Activated CD8-positive, alpha-beta memory T cell treated with anti-CD3 and anti-CD28 coated beads, Interleukin-2, amount 50 U/mL, for 4 hours (primary cell): ENCODE measurements at places on chromosomes 13 and 19.

DNA sequence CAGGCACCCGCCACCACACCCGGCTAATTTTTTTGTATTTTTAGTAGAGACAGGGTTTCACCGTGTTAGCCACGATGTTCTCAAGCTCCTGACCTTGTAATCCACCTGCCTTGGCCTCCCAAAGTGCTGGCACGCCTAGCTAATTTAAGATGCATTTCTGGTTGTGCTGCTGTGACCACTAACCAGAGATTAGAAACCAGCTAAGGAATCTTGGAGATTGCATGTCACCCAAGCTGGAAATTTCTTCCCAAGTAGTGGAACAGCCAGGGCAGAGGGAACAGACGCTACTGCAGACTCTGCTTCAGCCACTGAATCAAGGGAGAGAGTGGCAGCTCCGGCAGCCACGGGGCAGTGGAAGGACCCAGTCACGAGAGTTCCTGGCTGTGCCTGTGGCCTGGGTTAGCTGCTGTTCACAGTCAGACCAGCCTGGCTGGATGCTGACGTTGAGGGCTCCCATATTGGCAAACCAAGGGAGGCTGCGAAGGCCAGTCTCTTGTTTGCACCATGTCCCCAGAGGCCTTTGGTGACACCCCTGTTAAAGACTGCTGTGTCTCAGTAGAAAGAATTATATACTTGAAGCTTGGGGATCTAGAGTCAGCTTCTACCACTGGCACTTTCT, 7.9 kb downstream of the TPM4 start:
- DNase-seq = no peak

DNA sequence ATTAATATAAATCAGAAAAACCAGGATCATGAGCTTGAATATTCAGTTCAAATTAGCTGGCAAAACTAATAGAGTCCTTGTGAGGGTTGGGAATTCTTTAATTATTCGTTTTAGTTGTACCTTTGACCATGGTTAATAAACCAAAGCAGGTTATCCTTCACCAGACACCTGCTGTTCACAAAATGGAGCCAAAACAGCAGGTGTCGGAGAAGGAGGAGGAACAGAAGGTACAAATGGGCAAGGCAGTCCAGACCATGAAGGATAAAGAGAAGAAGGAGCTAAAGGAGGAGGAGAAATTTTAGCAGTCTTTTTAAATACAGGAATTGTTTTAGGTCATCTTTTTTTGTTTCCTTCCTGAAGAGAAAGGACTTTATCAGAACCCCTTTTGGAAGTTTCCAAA, 106.1 kb downstream of the NHLRC3 start:
- no peak for DNase-seq

DNA sequence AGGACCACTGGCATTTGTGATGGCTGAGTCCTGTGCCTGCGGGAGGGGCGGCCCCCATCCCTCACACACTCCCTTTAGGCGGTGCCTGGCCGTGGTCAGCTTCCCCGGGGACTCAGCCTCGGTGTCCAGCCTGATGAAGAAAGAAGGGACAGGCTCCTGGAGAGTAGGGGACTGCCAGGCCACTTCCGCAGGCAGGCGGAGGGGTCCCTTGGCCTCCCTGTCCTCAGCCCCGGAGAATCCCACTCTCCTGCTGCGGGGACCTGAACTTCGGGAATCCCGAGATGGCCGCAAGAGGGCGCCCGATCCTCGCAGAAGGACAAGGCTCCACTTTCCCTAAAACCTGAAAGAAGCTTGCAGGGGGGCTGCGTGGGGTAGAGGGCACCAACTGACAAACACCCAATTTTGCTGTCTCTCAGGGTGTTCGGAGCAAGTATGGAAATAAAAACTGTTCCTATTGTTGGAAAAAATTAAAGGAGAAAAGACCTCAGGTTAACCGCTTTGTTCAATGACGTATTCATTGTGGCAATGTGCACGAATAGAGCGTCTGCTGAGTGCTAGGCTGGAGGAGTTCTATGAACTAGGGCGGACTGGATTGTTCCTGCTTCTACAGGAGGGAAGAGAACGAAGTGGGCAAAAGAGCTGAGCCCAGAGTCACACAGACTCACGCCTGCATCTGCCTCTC, 297.3 kb downstream of the ZNF536 start:
- peak; percentile 49 for DNase-seq

GRCh38 chr13:51811046-51811445, 7.1 kb upstream of the DHRS12 start:
- no peak for DNase-seq

DNA sequence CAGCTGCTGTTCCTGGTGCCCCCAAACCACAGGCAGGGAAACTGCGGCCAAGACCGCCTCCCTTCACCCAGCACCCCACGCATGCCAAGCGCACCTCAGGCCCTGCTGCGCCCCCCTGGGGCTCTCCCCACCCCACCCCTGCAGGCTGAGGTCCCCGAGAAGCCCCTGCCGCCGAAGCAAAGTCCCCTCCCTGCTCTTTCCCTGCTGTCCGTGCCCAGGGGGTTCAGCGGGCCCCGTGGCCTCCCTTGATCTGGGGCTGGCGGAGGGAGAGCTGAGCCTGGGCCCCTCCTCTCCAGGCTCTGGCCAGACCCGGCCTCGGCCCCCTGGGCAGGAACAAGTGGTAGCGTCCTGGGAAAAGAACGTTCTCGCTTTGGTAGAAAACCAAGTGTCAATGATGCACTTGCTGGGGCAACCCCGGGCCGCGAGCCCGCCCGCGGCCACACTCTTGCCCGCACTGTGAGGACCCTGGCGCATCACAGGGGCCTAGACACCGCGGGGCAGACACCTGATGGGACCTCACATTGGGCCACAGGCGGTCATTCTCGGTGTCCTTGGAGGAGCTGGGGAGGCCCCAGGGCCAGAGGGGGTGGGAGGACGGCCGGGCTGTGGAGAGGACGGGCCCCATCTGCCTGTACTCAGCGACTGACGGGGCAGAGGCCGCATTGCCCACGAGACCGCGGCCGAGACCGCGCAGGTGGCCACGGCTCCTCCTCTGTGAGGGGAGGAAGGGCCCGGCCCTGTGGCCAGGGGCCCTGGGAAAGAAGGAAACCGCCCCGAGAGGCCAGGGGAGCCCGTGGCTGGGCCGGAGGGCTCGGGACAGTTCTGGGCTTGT, 29.0 kb downstream of the GPX4 start:
- DNase-seq = no peak

DNA sequence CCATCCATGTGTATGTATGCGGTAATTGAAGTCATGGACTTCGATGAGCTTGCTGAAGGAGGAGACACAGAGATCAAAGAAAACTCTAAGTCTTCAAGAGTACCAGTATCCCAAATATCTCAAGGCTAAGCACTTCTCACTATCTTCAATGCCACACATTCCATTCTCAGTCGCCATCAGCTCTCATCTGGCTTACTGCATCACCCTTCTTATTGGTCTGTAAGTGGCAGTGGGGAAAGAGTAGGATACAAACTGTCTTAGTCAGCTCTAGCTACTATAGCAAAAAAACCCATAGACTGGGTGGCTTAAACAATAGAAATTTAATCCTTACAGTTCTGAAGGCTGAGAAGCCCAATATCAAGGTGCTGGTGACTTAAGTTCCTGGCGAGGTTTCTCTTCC, 218.7 kb downstream of the POSTN start:
- DNase-seq = no peak

GRCh38 chr19:10815969-10816644, 19.9 kb downstream of the TMED1 start:
- DNase-seq = no peak

DNA sequence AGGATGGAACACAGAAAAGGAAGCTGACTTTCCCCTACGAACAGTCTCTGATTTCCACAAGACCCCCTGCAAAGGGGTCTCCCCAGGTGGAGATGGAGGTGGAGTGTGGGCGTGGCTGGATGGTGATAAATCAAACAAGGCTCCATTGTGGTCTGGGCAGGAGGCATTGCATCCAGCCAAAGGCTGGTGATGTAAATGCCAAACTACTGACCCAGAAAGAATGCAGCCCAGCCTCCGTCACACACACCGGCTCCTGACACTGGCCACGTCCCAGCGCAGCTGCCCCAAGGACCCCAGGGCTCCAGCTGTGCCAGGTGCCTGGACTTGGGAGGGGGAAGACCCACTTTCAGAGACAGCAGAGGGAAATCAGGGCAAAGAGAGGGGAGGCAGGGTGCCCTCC, 6.3 kb downstream of the SLC7A1 start:
- no peak for DNase-seq

GRCh38 chr19:17495639-17496296, 15.7 kb upstream of the PGLS start:
- DNase-seq = no peak

DNA sequence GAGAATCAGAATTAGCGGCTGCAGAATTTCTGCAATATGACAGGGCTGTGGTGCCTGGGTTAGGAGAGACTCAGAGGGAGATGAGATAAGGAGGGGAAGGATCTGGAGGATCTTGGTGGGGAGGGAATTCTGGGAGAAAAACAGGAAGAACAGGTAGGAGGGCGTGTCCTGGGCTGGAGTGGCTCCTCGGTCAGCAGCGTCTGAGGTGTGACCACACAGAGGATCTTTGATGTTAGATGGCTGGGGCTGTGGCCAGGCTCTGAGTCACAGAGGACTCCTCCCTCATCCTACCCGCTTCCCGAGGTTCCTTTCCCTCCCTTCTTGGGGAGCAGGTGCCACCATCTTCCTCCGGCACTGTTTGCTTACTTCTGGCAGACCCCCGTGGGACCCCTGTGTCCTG, 6.4 kb upstream of the KLK6 start:
- DNase-seq = no peak

- no peak for DNase-seq
Measured at GRCh38 chr13:100178309-100178708, 89.4 kb downstream of the PCCA start.

DNA sequence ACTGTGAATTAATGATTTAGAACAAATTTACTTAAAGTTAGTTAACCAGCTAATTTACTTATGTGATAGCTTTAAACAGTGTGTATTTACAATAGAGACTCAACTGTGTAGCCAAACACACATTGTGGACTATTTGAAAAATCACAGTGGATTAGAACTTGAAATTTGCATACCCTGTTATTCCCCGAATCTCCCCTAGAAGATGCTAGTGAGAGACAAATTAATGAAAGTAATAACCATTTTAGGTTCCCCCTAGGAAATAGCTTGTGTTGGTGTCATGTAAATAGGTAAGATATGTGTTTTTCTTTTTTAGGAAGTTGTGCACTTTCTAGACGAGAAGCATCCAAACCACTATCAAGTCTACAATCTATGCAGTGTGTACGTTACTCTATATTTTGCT, 98.5 kb downstream of the C1QTNF9 start:
- no peak for DNase-seq

- DNase-seq = no peak
Measured at GRCh38 chr19:16897856-16898161, 9.0 kb downstream of the F2RL3 start.

DNA sequence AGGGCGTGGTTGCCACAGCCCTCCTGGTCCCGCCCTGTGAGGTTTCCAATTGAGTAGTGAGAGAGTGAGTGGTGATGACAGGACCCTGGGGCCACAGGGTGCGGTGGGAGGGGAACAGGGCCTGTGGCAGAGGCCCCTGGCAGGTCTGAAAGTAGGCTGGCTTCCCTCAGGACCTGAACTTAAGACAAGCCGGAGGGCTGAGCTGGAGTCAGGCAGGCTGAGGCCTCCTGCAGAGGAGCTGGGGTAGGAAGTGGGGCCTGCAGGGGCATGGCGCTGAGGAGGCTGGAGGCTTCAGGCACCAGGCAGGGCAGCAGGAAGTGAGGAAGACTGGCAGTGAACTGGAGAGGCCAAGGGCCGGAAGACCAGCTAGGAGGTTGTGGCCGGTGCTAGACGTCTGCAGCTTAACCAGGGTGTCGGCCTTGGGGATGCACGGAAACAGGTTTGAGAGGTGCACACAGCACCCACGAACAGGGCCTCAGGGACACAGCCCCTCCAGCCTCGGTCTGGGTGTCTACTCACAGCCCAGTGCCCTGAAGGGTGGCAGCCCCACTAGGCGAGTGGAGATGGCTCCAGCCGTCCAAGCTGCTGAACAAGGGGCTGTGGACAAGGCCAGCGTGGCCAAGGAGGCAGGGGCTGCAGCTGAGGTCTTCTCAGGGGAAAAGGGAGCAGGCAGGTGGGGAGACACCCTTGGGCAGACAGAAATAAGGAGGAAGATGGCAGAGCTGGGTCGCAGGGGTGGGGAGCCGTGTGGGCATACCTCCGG, 17.8 kb downstream of the POP4 start:
- peak; percentile 25 for DNase-seq

DNA sequence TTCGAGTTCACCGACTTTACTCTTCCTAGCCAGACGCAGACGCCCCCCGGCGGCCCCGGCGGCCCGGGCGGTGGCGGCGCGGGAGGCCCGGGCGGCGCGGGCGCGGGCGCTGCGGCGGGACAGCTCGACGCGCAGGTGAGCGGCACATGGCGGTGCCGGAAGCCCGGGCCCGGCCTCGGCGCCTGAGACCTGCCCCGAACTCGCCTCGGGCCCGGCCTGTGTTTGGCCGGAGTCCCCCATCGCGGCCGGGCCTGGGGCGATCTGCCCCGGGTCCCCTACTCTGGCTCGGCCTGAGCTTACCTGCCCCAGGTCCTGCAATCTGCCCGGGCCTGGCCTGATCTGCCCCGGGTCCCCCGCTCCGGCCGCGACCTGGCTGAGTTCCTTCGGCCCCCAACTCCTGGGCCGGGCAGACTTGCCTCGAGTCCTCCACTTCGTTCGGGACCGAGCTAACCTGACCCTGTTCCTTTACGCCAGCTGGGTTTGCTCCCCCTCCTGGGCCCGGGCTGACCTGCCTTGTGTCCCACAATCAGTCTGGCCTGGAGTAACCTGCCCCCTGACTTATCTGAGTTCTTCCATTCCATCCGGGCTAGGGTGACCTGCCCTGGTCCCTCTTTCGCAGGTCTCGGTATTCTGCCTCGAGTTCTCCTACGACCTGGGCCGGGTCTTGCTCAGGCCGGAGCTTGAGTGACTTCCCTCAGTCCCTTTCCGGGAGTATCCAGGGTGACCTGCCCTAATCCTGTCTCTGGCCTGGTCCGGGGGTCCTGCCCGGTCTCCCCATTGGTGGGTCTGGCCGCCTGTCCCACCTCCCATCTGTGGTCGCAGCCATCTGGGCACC, 764 bp downstream of the UPF1 start:
- peak; percentile 26 for DNase-seq

DNA sequence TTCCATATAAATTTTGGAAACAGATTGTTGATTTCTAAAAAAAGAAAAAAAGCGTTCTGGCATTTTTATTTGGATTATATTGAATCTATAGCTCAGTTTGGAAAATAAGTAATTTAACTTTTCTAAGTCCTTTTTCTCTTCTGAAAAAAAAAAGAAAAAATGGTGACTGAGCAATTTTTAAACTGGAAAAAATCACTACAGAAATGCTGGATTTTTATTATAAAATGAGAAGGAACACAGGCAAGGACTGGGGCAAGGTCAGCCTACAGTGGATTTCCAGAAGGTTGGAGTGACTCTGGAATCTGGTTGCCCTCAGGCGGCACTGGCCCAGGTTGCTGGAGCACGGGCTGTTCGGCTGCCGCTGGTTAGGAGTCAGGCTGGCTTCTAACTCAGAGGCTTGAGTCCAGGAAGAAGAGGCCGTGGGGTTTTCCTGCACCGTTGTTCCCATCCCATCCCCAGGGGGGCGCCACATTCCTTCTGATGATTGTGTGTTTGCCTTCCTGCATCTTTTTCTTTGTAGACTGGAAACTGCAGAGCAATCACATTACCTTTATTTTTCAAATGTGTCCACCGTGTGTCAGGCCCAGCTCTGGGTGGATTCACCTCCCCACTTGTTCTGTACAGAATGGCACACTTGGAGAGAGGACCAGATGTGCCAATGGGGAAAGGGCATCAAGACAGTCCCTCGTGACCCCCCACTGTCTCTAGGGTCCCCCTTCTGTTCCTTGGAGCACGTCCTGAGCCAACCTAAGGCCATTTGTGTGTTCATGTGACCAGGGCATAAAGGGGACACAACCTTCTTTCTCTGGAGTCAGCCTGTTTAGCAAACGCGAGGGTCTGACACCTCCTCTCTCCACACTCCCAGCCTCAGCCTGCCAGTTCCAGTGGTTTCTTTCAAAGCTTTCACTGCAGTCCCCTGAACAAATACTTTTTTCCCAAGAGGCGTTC, 44.5 kb upstream of the GTF3A start:
- peak; percentile 49 for DNase-seq
